ENCODE measurements at places on chromosomes 2 and 18.

DNA sequence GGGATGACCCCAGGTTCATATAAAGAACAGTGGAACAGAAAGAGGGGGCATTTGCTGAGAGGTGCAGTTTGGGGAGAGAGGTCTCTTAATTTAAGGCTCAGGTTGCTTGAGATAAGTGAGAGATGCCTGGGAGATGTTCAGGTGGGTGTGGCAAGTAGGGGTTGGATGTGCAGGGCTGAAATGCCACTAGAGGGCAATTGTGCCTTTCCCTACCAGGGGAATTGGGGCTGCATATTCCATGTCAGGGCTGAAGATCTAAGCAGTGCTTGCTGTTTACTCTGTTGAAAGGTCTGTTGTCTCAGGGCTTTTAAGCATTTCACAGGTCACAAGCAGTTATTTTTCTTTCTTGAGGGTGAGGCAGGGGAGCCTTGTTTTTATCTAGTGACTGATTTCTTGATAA lies 7.8 kb downstream of the CCDC85A start:
- no peak for DNase-seq

DNA sequence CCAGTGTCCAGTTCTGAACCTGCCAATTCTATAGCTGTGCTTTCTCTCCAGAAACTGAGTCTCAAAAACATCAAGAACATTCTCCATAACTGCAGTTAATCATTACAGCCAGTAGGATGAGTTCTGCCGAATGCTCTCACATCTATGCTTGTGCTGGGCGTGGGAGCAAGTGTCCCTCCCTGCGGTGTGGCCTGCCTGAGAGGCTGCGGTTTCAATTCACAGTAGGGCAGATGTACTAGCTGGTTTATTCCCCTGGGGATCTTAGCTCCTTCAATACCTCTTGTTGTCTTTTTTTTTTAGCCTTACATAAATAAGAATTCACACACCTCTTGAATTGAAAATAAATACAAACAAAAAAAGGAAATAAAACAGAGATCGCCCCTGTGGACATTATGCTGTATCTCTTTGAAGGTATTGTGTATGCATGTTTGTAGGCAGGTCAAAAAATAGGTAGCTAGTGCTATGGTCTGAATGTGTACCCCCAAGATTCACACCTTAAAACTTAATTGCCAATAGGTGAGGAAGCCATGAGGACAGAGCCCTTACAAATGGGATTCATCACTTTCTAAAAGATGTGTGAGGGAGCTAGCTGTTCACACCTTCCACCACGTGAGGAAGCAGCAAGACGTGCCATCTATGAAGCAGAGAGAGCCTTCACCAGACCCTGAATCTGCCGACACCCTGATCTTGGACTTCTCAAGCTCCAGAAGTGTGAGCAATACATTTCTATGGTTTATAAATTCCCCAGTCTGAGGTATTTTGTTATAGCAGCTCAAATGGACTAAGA lies 74.3 kb downstream of the BCL2L11 start:
- no peak for DNase-seq

DNA sequence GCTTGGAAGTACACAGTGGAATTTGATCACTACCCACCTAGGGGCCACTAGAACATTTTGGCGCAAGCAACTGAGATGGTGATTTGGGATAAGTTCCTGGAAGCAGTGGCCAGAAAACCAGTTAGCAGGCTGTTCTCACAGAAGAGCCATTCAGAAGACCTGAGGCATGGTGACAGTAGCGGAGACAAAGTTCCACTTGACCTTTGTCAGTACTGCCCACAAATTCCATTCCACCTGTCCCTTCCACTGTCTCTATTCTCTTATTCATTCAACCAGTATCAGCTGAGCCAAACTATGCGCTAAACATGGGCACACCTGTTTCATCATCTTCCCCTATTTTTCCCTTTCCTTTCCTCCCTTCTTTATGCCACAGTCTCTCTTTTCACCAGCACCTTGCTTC lies 59.2 kb upstream of the PPP1CB start:
- no peak for DNase-seq

- DNase-seq, result no peak
Observed at GRCh38 chr2:235024931-235025773, 73.3 kb downstream of the SH3BP4 start.

DNA sequence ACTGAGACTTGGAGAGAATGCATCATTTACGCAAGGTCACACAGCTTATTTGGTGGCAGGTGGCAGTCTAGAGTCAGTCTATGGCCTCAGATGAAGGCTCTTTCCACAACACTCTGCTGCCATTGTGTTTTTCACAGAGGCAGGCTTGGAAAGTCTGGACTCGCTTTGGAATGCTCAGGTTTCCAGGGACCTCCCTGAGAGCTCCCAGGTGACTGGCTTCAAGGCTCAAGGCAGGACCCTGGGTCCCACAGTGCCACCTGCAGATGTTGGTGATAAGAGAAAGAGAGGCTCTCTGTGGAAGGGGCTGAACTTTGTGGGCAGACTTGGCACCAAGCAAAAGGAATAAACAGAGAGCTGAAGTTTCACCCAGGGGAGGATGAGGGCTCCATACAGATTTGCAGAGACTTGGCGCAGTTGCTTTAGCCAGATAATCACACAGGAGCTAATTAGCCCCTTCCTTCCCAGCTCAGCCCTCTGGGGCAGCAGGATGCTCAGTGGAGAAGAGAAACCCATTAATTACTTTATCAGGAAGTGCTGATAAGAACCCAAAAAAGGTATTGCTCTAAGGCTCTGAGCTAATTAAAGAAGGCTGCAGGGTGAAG lies 103.5 kb downstream of the LBH start:
- no peak for DNase-seq

GRCh38 chr2:176135035-176135440 lies 5.5 kb downstream of the HOXD8 start:
- DNase-seq, result no peak

- DNase-seq, result no peak
Observed at GRCh38 chr2:78521938-78522337, 503.6 kb upstream of the REG3G start.

- no peak for DNase-seq
Observed at GRCh38 chr2:224400886-224401632, 848 bp downstream of the FAM124B start.

DNA sequence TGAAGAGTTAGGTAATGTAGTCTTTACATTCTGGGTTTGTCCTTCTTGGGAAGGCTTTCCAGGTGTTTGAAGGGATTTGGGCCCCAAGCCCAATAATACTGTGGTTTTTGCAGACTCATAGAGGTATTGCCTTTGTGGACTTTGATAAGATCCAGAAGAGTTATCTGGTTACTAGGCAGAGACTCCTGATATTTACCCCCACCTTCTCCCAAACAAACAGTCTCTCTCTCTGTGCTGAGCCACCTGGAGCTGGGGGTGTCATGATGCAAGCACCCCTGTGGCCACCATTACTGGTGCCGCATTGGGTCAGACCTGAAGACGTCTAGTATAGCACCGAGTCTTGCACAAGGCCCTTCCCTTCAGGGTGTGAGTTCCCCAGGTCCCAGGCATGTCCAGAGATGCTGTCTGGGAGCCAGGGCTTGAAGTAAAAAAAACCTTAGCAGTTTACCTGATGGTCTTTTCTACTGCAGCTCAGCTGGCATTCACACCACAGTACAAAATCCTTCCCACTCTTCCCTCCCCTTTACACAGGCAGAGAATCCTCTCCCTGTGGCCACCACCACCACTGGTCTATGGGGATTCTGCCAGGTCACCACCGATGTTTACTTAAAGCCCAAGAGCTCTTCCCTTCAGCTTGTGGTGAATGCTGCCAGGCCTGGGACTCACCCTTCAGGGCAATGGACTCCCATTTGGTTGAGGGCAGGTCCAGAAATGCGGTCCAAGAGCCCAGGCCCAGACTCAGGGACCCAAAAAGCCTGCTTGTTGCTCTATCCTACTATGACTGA lies 22.2 kb upstream of the FAM228A start:
- DNase-seq, result no peak

DNA sequence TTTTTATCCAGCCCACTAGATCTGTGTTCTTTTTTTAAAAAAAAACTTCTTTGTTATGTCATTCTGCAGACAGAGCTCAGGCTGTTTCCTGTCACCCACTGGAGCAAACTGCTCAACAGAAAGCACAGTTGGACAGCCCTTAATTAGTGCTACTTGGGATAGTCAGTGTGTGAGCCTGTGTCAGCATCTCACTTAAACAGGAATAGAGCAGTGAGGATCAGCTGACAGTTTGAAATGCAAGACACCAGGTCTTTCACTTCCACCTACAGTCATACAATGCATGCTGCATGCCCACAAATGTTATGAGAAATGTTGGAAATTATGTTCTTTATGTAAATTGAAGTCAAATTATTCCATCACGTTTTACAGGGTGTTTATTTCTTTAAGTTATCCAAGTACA lies 174.9 kb downstream of the NR4A2 start:
- no peak for DNase-seq

GRCh38 chr18:47274961-47275360 lies 23.5 kb upstream of the SKOR2 start:
- DNase-seq, result no peak

DNA sequence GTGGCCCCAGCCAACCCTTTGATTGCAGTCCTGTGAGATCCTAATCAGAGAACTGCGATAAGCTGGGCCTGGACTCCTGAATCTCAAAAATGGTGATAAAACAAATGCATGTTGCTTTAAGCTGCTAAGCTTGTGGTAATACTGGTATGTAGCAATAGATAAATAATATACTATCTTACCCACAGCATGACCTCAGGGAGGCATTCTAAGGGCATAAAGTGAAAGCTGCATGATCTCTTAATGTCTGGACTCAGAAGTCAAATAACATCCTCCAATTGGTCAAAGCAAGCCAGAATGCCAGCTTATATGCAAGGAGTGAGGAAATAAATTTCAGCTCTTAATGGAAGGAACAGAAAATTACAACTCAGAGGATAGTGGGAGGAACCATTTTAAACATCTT lies 246.1 kb downstream of the FSIP2 start:
- DNase-seq, result no peak

- no peak for DNase-seq
Observed at GRCh38 chr2:33099989-33100388, 153.2 kb downstream of the LTBP1 start.

GRCh38 chr2:12978066-12978835 lies 261.5 kb downstream of the TRIB2 start:
- no peak for DNase-seq

DNA sequence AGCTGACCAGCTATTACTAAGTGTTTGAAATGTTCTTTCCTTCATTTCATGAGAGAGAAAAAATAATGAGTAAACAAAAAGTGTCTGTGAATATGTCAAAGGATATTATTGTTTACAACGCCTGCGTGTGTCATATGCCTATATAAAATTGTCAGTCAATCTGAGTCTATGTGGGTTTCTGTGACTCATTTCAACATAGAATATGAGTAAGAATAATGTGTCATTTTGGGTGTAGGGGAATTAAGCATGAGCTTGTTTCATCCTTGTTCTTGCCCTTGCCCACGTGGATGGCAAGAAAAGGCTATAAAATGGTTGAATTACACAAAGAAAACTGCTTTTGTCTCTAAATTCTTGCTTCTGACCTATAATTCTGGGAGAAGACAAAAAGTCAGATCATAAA lies 466.0 kb downstream of the PTH2R start:
- DNase-seq, result no peak

GRCh38 chr18:42230636-42231035 lies 275.6 kb downstream of the PIK3C3 start:
- DNase-seq, result no peak

GRCh38 chr2:231294116-231294515 lies 95.7 kb downstream of the ARMC9 start:
- no peak for DNase-seq

GRCh38 chr18:59008302-59008974 lies 131.2 kb upstream of the SEC11C start:
- no peak for DNase-seq

DNA sequence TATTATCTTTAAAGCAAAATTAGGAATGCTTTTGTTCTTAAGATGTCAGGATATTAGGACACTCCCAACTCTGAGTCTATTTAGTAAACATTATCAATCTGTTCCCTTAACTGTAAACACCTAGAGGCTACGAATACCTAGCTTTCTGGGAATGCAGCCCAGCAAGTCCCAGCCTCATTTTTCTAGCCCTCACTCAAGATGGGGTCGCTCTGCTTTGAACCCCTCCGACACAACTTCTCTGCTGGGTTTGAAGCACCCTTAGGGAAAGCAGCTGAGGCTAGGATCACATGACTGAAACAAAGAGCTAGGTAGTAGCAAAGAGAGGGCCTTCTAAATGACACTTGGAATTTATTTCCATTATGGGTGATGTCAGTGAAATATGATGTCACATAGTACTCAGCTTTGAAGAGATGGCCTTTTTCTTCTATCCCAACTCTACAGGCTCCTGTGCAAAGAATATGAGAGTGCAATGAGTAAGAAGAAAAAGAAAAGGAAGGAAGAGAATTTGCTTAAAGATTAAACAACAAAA lies 114.7 kb downstream of the CSRNP3 start:
- DNase-seq, result no peak

GRCh38 chr2:210997373-210997772 lies 441.0 kb downstream of the CPS1 start:
- no peak for DNase-seq

DNA sequence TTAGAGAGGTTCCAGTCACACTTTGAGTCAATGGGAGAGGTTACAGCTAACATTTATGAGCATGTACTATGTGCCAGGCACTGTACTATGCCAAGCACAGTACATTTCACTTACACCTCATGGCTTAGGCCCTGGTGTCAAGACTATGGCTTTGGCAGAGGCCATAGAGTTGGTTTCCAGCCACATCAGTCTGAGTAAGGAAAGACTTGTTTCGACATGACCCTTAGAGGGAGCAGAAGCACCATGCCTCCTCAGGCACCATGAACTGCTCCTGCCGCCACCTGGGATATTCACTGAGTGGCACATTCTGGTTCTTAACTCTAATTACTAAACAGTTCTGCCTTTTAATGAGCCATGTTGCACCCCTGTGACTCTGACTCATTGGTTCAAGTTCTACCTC lies 12.7 kb downstream of the DGUOK start:
- DNase-seq, result no peak

DNA sequence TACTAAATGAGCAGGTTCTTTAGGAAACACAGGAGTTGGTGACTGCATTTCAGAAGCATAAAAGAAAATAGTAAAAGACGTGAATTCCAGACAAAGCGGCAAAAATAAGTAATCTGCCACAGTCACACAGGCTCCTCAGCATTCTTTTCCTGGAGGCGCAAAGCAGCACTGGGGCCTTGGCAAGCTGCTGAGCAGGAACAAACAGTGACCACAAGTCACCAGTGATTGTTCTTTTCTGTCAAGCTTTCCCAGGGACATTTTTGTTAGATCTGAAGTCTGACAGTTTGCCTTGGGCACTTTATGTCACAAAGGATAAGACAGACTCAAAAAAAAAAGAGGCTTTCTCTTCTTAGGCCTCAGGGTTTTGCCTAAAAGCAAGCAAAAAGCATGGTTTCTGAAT lies 216.2 kb downstream of the CDH20 start:
- no peak for DNase-seq

GRCh38 chr2:174247474-174248186 lies 702 bp downstream of the OLA1 start:
- no peak for DNase-seq

DNA sequence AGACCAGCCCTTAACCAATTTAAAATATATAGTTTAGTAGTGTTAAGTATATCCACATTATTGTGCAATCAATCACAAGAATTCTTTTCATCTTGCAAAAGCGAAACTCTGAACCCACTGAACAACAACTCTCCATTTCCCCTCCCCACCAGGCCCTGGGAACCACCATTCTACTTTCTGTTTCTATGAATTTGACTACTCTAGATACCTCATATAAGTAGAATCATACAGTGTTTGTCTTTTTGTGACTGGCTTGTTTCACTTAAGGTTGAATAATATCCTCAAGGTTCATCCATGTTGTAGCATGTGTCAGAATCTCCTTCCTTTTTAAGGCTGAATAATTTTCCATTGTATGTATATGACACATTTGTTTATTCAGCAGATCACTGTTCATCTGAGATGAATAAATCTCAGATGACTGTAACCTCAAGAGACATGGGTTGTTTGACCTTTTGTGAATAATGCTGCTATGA lies 8.1 kb upstream of the SOS1 start:
- no peak for DNase-seq
